ENCODE measurements at places on chromosomes 2 and 18. TPM values are rescaled to one million over a fixed set of nuclear protein-coding genes. Genes with fewer than 3 reads are reported as not detected.
A peak's percentile ranks its signal among the peaks of the same experiment; 100 is the strongest.

UGT1A3 gene
- total RNA-seq: not detected

- peak overlapping the region; percentile 94 for H3K27ac ChIP-seq
- no peaks in the 10 kb centered on the region for H3K36me3 ChIP-seq
- H3K27me3 ChIP-seq: no peaks in the 10 kb centered on the region
- H3K4me1 ChIP-seq: peaks cover 17% of the 10 kb centered on the region
- peak; percentile 95 for DNase-seq
- H3K4me3 ChIP-seq: peak overlapping the region; percentile 61
These were observed 145.3 kb downstream of the C1D start for GRCh38 chr2:67917332-67918054.

SCYGR4 gene
- total RNA-seq: not detected

ST8SIA5 gene
- 0.13 TPM for total RNA-seq

GRCh38 chr2:60852282-60852860 is 29.0 kb upstream of the REL start:
- 0 out of 2 replicates have a peak, but pooled peaks cover 4% of the 10 kb centered on the region for H3K27me3 ChIP-seq
- H3K27ac ChIP-seq: no peak overlapping the region
- DNase-seq: no peak
- no peaks in the 10 kb centered on the region for H3K4me1 ChIP-seq
- no peak overlapping the region for H3K4me3 ChIP-seq

CCDC121 gene
- 3.4 TPM for total RNA-seq

GRCh38 chr2:208101716-208102631 is 22.4 kb downstream of the CRYGD start:
- peak; percentile 47 for DNase-seq
- no peak overlapping the region for H3K4me3 ChIP-seq

DNA sequence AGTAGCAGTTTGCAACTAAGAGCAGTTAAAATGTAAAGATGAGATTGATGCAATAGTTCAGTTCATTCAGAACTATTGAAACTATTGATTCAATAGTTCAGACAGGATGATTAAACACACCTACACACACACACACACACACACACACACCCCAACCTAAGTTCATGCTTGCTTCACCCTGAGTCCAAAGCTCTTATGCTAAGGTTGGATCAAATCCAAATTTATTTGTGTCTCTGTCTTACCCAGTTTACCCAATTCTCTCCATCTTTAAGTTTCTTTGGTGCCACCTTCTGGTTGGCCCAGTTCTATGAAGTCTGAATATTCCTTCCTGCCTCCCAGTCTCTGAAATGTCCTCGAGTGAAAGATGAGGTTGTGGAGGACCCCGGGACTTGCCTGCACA is 5.1 kb downstream of the SERPINB8 start:
- no peak overlapping the region for H3K27ac ChIP-seq
- DNase-seq: peak; percentile 71
- no peaks in the 10 kb centered on the region for H3K27me3 ChIP-seq
- no peaks in the 10 kb centered on the region for H3K36me3 ChIP-seq

CERKL gene
- not detected for total RNA-seq

SPC25 gene
- total RNA-seq: 3.7 TPM

ZNF396 gene
- 0.13 TPM for total RNA-seq

LTBP1 gene
- 198 TPM for total RNA-seq

DNA sequence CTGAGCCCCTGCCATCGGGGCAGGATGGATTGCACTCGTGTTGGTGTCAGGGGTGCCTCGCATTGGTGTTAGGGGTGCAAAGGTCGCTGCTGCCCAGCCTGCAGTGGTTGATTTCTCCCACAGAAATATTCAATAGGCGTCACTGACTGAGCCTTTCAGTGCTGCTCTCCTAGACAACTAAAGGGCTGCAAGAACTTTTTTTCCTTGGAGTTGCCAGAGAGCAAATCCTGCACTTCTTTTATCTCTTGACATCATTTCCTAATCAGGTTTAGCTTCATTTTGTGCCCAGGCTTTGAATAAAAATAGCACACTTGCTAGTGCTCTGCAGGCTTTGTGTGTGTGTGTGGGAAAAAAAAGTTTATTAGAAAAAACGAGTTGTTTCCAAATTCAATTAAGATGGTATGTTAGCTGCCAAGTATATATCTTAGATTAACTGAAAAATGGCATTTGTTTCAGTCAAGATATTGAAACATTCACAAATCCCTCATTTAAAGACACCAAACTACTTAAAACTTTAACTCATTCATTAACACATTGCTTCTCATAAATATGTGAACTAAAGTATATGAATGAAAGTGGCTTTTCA is 125.6 kb downstream of the SOCS6 start:
- peaks cover 16% of the 10 kb centered on the region for H3K4me1 ChIP-seq
- no peak overlapping the region for H3K27ac ChIP-seq
- H3K27me3 ChIP-seq: no peaks in the 10 kb centered on the region
- DNase-seq: no peak

- peaks cover 49% of the 10 kb centered on the region for H3K36me3 ChIP-seq
- no peaks in the 10 kb centered on the region for H3K4me1 ChIP-seq
- DNase-seq: no peak
- H3K4me3 ChIP-seq: no peak overlapping the region
- no peaks in the 10 kb centered on the region for H3K27me3 ChIP-seq
- H3K27ac ChIP-seq: no peak overlapping the region
These were observed 61.2 kb downstream of the MALT1 start for GRCh38 chr18:58732471-58732870.

DNA sequence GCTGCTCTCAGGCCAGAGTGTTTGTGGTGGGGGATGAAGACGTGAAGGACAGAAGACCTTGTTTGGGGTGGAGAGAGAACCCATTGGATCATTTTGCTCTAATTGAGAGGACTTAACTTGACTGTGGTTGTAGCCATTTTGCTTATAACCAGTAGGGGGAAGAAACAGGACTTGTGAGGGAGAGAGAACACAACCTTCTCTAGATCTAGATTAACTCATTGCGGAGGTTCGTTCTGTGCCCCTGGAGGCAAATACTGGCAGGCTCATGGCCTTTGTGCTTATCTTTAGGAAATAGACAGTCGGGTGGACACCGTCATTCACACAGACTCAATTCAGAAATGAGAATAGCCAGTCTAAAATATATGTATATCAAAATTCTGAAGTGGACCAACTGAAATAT is 147.0 kb upstream of the LHCGR start:
- H3K27me3 ChIP-seq: 0 out of 2 replicates have a peak, but pooled peaks cover 1% of the 10 kb centered on the region
- H3K36me3 ChIP-seq: no peaks in the 10 kb centered on the region
- no peak overlapping the region for H3K27ac ChIP-seq
- DNase-seq: no peak

GRCh38 chr18:7485616-7486015 is 81.5 kb upstream of the PTPRM start:
- no peak overlapping the region for H3K27ac ChIP-seq
- DNase-seq: no peak
- H3K4me3 ChIP-seq: no peak overlapping the region
- no peaks in the 10 kb centered on the region for H3K4me1 ChIP-seq

DNA sequence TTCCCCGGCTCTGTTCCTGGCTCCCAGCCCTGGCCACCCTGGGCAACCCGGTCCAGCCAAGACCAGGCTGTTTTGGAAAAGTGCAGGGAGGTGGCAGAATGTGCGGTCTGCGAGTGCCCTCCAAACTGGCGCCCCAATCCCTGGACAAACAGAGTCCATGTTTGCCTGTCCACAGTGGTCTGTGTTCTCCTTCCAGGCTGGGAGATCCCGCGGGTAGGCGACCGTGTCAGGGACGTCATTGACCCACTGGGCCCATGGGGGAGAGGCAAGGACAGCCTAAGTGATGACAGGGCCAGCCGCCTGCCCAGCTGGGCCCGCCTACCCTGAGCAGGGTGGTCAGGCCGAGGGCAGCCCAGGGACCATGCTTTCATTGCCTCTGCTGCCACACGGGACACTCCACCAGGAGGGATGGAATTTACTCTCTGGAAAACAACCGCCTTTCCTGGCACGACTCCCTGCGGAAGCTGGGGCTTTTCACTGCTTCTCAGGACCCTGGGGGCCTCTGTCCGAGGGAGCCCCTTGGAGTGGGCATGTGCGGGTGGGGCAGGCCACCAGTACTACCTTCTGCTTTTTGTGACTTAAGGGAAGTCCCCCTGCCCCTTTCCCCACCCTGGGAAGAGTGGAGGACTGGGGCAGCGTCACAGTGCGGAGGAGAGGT is 20.1 kb downstream of the CYP26B1 start:
- peaks cover 7% of the 10 kb centered on the region for H3K4me1 ChIP-seq
- no peak for DNase-seq
- H3K27me3 ChIP-seq: no peaks in the 10 kb centered on the region

DNA sequence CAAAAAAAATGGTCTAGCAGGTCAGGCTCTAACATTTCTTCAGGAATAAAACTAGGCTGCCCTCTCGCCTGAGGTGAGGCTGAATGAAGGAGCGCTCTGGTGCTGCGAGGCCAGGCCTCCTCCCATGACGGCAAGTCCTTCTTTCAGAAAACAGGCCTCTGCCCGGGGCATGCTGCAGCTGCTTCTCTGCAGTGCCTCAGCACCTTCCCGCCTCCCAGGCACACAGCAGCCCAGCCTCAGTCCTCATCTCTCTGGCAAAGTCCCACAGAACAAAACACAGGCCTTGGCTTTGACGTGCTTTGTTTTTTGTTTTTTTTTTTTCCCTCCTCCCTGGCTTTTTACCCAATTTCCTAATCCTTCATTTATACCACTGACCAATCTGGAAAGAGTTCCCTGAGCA is 74.8 kb downstream of the BCL11A start:
- DNase-seq: no peak
- no peak overlapping the region for H3K27ac ChIP-seq
- H3K27me3 ChIP-seq: no peaks in the 10 kb centered on the region
- H3K4me1 ChIP-seq: peaks cover 16% of the 10 kb centered on the region

DNA sequence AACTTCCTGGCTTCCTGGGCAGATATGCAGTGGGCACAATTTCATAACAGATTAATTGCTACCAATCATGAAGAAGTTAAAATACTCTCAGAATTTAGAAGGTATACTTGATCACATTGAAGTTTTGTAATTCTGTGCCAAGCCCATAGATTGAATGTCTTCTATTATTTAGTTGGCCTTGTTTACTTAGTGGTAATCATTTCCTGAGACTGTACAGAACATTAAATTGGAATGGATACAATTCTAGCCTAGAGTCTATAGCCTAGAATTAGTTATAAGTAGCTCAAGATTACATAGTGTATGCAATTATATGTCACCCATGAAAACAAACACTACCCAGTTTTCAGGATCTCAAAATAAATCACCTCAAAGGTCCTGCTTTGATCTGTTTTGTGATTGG is 615.8 kb downstream of the XIRP2 start:
- H3K4me1 ChIP-seq: 0 out of 2 replicates have a peak, but pooled peaks cover under 1% of the 10 kb centered on the region
- no peak for DNase-seq
- no peak overlapping the region for H3K27ac ChIP-seq

GPR45 gene
- total RNA-seq: not detected
